ENCODE measurements at places on chromosomes 2 and 18.

- DNase-seq = no peak
These were observed 183.7 kb downstream of the TCF4 start for GRCh38 chr18:55404136-55404830.

DNA sequence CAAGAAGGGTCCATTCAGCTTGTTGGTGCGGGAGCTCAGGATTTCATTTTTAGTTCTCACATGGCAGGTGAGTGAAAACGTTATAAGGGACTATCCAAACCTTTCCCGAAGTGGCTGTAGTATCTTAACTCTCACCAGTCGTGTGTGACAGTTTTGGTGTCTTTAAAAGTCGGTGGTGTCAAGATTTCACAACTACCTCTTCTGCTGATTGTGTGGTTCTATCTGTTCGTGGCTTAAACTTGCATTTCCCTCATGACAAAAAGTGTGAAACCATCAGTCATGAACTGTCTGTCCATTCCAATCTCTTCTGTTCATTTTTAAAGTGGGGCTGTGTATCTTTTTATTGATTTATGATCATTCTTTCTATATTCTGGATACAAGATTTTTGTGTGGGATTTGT, 3.8 kb upstream of the AQP12B start:
- DNase-seq = no peak

DNA sequence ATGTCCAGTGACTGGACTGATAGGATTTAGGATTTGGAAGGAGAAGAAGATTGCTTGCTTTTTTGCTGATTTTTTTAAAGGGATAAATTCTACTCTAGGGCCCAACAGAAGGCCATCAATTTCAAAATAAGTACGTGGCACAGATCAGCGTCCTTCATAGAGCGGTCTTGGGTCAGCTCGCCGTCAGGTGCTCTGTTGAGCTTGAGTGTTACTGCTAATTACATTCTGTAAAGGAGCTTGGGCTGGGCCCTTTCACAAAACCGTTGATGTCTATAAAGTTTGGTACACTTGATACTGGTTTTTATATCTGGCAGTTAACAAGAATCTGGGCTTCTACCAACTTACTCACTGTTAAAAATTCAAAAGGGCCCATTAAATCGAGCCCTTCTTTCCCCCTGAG, 45.4 kb downstream of the ARMC9 start:
- DNase-seq = no peak

GRCh38 chr18:63997041-63997440, 27.2 kb downstream of the SERPINB8 start:
- no peak for DNase-seq

DNA sequence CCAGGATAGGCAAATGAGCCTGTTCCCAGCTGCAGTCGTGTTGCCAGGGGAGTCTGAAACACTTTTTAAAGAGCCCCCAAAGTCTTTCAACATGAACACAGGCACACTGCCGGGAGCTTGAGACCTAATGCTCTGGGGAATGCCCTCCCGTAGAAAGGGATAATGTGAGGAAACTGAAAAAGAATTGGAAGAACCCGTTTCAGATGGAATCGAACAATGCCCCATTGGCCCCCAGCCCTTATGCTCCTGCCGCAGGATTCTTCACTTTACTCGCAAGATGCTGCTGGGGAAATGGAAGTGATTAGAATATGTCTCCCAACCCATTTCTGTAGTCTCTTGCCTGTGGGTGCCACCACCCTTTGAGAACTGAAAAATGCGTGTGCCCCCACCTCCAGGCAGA, 136.3 kb upstream of the GATA6 start:
- DNase-seq = no peak

DNA sequence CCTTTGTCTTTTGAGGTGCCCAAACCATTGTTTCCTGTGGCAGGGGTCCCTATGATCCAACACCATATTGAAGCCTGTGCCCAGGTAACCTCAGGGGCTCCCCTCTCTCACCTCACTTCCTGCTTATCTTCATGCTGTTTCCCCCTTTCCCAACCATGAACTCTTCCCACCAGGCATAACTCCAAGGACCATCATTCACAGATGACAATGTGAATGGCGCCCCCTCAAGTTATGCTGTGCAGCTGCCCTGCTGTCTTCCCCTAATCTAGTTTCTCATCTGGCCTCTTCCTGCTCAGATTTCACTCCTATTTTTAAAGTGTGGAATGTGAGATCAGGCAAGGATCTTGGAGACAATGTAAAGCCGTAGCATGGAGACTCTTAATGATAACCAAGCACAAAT, 1.4 kb downstream of the GMPPA start:
- no peak for DNase-seq

DNA sequence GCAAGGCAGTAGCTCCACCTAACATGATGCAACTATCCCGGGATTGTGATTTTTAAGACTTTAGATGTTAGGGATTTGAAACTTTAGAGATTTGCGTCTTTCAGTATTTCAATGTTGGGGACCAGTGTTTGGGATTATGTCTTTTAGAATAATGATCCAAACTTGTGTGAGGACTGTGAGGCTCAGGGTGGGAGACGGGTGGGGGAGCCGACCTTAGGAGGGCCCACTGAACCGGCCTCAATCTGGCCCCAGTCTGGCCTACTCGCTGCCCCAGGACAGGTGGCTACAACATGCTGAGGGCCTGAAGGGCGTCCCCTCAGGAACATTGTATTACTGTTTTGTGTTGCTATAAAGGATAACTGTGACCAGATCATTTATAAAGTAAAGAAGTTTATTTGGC, 10.7 kb downstream of the AMER3 start:
- no peak for DNase-seq

DNA sequence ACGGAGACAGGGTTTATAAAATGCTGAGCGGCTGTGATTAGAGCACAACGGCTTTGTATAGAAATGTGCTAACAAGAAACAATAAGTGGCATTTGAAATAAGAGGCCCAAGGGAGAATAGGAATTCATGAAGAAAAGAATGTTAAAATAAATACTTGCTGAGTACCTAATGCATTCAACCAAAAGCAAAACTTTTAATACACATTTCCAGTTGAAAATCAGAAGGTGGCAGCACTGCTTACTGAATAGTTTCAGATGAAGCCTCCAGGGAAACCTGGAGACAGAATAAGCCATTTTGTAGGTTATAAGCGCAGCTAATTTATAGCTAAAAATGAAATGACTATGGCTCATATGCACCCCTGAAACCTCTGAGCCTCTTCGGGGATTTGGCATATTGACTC, 286.6 kb downstream of the DPP10 start:
- DNase-seq = no peak

DNA sequence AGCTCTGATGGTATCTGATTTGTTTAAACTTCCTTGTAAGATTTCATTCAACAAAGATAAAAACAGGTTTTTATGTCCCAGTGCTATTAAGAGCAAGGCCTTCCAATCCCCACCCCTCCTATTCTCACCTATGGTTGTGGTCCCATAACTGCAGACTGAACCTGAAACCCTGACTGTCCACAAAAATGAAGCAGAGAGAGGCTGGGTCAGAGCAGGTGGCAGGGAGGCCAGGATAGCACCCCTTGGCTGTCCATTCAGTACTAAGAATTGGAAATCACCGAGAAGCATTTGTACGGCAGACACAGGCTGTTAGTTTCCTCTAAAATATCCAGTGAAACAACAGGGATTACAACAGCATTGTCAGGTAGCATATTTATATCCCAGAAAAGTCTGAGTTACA, 37.3 kb upstream of the FMNL2 start:
- no peak for DNase-seq

DNA sequence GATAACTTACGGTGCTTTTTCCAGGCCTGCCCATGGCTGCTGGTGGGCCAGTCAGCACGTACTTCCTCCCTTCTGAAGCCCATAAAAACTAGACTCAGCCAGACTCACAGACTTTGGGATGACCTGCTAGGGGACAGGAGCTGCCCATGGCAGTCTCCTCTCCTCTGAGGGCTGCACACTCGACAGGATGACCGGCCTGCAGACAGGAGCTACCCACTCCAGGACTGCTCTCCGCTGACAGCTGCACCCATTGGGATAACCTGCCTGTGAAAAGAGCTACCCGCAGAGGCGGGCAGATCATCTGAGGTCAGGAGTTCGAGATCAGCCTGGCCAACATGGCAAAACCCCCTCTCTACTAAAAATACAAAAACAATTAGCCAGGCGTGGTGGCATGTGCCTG, 75.4 kb downstream of the EPB41L3 start:
- no peak for DNase-seq

- DNase-seq = no peak
These were observed 43.5 kb downstream of the SLC38A11 start for GRCh38 chr2:164911832-164912231.

DNA sequence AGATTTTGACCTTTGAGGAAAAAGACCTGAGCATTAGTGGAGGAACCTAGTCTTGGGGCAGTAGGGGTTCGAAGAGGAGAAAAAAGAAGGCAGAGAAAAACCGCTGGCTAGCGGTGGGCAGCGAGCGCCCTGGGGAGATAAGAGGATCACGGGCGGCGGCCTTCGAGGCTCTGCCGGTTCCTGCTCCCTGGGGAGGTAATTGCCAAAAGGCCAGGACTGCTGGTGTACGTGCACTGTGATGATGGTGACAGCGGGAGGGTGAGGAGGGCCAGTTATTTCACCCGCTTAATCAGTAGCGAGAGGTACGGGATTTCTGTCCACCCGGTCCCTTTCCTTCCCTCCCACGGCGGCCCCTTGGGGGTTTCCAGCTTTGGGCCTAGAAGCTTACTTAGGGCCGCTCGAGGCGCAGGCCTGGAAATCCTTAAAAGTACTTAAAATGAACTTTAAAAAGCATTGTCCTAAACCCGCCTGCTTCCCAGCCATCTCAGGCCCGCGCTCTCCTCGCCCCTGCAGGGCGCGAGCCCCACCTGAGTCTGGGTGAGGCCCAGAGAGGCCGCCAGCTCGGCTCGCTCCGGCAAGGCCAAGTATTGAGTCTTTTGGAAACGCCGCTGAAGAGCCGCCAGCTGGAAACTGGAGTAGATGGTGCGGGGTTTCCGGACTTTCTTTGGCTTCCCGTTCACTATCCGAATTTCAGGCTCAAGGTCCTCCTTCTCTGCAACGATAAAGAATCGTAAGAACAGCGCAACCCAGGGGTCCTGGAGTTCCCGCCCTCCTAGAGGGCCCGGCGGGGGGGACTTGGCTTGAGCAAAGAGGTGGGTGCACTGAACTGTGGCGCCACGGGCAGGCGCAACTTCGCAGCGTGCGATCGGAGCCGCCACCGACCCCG, 1.5 kb downstream of the DLX2 start:
- no peak for DNase-seq

DNA sequence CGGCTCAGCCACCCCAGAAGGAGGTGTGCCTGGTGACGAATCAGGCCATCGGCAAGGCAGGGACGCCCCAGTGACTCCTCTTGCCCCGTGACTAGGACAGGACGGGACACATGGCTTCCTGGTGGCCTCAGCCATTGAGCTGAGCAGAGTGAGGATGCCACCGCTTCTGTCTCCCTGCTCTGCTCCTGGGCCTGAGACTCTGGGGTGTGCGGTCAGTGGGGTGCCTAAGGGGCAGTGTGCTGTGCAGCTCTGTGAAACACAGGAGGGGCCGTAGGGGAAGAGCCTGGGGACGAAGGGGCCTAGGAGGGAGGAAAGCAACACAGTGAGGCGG, 24.3 kb downstream of the IGFBP5 start:
- no peak for DNase-seq

- no peak for DNase-seq
These were observed 539.4 kb downstream of the ZNF804A start for GRCh38 chr2:185137700-185138099.

- no peak for DNase-seq
These were observed 13.1 kb upstream of the GPR17 start for GRCh38 chr2:127632592-127633489.

- no peak for DNase-seq
These were observed 99.7 kb downstream of the ICA1L start for GRCh38 chr2:202771741-202772460.

DNA sequence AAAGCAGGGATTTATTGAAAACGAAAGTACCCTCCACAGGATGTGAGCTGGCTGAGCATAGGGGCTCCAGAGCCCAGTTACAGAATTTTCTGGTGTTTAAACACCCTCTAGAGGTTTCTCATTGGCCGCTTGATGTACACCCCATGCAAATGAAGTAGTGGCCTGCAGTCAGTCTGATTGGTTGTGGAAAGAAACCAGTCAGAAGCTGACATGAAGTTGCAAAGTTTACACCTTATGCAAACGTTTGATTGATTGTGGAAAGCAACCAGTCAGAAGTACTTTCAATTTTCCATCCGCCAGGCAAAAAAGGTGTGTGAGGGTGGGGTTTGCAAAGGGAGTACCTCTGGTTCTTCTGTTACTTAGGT, 62.3 kb downstream of the VWA3B start:
- peak; percentile 4 for DNase-seq

DNA sequence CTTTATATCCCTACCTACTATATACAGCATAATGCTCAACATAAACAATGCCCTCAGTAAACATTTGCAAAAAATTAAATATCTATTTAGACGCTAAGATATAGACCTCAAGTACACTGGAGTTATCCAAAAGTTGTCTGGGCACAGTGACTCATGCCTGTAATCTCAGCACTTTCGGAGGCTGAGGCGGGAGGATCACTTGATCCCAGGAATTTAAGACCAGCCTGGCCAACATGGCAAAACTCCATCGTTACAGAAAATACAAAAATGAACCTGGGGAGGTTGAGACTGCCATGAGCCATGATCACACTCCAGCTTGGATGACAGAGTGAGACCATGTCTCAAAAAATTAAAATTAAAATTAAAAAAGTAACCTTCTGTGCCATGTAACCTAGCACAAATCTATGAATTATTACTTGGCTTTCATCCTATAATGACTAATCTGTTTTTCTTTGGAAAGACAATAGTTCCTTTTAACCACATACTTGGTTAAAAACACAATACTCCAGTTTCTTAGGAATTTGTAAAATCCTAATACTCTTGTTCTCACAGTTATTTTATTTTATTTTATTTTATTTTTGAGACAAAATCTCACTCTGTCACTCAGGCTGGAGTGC, 6.7 kb upstream of the TNFAIP6 start:
- DNase-seq = no peak

- no peak for DNase-seq
These were observed 10.4 kb upstream of the NAPG start for GRCh38 chr18:10515456-10515855.

GRCh38 chr18:4352746-4353551, 102.2 kb downstream of the DLGAP1 start:
- DNase-seq = no peak

- DNase-seq = no peak
These were observed 290.8 kb upstream of the MC4R start for GRCh38 chr18:60663060-60663989.

- DNase-seq = no peak
These were observed 384.4 kb downstream of the TSN start for GRCh38 chr2:122139739-122140420.

GRCh38 chr2:136136931-136137330, 19.0 kb upstream of the CXCR4 start:
- peak; percentile 77 for DNase-seq

GRCh38 chr2:178912416-178913048, 105.3 kb upstream of the TTN start:
- no peak for DNase-seq

- DNase-seq = no peak
These were observed 234.2 kb upstream of the SPOPL start for GRCh38 chr2:138267161-138267901.

DNA sequence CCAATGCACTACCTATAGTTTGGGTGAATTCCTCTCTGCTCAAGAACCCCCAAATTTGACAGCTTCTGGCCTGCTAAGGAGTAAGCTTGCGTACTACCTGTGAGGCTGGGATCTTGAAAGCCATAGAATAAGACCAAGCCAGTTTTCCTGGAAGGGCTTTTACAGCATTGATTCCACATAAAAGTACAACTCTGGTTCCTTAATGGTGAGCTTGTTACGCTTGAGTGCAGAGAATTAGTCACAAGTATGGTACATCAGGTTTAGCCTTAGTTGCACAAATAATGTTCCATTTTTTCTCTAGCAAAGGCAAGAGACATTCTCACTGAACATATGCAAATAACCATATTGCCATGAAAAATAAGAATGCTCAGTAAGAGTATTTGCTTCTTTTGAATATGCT, 39.1 kb upstream of the STK39 start:
- DNase-seq = no peak

All from CD4-positive, alpha-beta T cell treated with Interleukin-15 for 4 hours (primary cell).